Putamen (tissue), 1 donor: ENCODE measurements at places on chromosomes 13 and 19.

DNA sequence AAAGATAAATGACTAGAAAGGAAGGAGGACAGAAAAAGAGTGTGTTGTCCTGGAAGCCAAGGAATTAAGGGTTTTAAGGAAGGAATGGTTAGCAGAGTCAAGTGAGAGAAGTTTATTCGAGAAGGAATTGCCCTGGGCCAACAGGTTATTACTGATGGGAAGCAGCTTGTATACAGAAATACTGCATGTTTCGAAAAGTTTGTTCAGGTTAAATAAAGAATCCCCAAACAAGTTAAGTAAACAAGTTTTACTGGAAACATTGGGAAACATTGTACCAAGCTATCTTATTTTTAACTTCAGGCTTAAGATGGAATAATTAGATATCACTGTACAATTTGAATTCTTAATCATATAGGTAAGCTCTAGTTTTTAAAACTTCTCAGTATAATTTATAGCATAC, 28.2 kb upstream of the FBXL3 start:
- DNase-seq: no peak

DNA sequence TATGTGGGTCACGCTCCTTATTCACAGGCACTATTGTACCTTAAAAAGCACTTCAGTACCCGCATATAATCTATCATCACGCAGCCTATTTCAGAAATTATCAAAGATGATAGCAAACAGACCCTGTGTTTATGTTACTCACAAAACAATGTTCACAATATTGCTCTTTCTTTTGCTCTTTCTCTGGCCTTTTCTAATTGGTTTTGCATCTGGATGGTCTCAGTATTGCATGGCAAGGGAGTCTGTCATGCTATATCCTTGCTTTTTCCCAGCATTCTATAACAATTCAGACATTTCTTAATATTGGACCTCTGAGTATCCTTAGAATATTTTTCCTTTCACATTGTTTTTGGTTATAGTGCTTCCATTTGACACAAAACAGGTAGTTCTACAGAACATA, 541.8 kb upstream of the KLF12 start:
- DNase-seq: no peak

DNA sequence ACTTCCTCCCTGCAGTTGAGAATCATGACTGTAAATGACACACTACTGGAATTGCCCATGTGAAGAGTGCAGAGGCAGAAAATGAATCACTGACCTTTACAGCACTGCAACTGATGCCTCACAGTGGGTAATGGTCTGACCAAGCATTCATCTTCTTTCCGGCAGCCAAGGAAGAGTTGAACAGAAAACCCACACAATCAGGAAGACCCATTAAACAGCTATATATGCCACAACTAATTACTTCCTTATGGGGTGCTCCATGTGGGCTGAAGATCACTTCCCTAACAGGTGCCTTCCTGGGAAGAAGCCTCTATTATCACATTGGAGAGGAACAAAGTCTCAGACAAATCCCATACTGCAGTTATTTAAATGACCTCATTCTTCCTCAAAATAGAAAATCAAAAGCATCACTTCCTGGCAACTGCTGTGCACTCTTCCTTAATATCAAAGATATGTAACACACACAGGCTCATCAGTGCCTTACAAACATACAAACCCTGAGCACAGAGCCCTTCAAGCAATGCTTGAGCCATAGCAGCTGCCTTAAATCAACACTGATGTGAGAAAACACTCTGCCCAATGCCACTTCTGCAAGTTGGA, 45.8 kb downstream of the RUBCNL start:
- no peak for DNase-seq

- no peak for DNase-seq
These were observed 411.8 kb downstream of the ZNF536 start for GRCh38 chr19:30783936-30784335.

DNA sequence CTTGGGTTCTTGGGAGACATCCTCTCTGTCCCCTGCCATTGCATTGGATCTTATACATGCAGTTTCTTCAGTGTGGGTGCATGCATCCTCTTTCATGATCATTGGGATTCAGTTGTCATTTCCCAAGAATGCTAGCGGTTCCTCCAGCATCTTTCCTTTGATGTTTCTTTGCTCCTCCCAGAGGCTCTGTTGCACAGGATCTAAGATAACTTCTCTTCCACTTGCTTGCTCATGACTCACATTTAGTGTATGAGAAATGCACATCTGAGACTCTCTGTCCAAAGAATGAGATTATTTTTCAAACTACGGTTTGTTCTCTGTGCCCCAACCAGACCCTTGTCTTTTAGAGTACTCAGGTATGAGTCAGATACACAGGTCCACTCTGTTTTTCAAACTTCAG, 197.1 kb downstream of the NDFIP2 start:
- no peak for DNase-seq

DNA sequence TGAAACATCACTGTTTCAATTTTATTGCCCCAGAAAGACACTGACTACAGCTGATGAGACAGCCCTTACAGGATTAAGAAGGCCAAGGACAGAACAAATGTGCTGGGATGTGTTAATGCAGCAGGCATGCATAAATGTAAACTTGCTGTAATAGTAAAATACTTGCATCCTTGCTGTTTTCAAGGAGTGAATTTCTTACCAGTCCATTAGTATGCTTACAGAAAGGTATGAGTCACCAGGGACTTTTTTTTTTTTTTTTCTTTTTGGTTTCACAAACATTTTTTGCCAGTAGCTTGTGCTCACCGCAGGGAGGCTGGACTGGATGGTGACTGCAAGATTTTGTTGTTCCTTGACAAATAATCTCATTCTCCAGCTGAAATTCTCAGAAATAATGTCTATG, 55.1 kb downstream of the GPR180 start:
- no peak for DNase-seq

DNA sequence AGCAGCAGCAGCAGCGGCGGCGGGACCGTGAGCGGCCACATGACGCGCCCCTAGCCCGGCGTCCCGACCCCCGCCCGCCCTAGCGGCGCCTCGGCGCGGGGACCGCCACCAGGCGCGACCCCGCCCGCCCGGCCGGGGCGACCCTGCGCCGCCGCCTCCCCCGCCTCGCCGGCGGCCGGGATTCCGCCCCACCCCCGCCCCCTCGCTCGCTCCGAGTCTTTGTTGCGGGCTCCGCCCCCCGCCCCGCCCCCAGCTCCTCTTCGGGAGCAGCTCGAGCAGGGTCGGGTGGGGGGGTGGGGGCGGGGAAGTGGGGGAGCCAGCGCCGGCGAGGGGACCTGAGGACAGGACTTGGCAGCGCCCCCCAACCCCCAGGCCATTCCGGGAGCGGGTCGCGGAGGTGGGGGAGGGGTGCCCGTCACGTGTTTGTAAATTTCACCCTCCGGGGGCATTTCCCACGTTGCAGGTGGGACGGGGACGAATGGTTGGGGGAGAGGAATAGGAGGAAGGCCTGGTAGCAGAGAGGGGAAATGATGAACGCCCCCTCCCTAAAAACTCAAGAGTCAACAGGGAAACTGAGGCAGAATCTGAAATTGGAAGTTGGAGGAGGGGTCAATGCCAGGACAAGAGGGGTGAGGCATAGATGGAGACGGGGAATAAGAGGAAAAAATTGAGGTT, at the start of gene OLFM2:
Gene OLFM2, minus strand, starts transcription at position 190 of the 675 bp plus-strand sequence. Its CDS starts 149 bp downstream, at position 41.
- no peak for DNase-seq

- DNase-seq: no peak
These were observed 111.2 kb upstream of the SGCG start for GRCh38 chr13:23069566-23069965.

GRCh38 chr19:40322951-40323615, 25.1 kb downstream of the C19orf47 start:
- no peak for DNase-seq

- no peak for DNase-seq
These were observed 89.6 kb upstream of the SLC15A1 start for GRCh38 chr13:98842070-98842469.
